ENCODE measurements at places on chromosomes 5 and 9.

GRCh38 chr5:36870399-36871040 lies 6.0 kb upstream of the NIPBL start:
- no peak for DNase-seq

- no peak for DNase-seq
These were observed 120.0 kb upstream of the ACOT12 start for GRCh38 chr5:81513982-81514381.

DNA sequence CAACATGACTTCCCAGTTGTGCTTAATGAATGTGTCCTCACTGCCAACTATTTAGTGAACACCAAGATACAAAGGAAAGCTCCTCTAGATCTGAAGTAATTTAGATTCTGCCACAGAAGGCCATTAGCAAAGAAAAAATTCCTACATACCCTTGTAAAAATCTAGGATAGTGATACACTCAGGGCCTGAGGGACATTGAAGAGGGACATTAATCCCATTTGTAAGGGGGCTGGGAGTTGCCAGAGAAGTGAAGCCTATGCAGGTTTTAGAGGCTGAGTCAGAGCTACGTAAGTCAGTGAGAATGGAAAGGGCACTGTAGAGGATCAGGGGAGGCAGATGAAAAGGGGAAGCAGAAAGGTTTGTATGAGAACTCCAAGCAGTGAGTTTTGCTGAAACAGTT lies 286.9 kb upstream of the TARS1 start:
- DNase-seq: no peak

- no peak for DNase-seq
These were observed 90.6 kb downstream of the ZCCHC7 start for GRCh38 chr9:37210737-37211523.

DNA sequence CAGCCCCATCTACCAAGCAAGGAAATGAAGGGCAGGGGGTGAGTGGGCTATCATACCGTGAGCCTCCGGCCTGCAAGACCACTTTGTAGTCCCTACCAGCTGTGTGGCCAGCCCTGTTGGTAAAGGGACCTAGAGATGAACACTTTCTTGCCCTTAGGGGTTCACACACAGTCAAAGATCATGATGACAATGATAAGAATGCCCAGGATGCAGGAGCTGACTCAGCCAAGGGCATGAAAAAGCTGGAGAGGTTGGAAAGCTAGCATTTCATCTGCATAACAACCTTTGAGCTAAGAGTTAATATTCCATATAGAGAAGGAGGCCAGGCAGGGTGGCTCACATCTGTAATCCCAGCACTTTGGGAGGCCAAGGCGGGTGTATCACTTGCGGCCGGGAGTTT lies 19.2 kb upstream of the FGFR4 start:
- DNase-seq: no peak

DNA sequence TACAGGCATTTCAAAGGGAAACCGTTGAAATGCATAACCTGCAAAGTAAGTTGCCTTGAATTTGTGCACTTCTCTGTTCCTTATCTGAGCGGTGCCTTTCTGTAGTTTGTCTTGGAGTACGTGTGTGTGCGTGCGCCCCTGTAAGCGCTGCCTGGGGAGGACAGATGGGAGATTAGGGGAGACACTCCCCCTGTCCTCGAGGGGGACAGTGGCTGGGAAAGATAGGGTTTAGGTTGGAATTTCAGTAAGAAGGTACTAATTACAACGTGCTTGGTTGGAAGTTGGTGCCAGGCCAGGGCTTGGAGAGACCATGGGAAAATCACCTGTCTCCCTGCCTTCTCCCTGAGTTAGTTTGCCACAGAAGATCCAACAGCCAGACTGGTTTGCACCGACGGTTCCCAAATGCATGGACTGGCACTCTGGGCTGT lies 73.2 kb downstream of the PIK3R1 start:
- no peak for DNase-seq

GRCh38 chr5:77157732-77158532 lies 52.5 kb upstream of the PDE8B start:
- no peak for DNase-seq

DNA sequence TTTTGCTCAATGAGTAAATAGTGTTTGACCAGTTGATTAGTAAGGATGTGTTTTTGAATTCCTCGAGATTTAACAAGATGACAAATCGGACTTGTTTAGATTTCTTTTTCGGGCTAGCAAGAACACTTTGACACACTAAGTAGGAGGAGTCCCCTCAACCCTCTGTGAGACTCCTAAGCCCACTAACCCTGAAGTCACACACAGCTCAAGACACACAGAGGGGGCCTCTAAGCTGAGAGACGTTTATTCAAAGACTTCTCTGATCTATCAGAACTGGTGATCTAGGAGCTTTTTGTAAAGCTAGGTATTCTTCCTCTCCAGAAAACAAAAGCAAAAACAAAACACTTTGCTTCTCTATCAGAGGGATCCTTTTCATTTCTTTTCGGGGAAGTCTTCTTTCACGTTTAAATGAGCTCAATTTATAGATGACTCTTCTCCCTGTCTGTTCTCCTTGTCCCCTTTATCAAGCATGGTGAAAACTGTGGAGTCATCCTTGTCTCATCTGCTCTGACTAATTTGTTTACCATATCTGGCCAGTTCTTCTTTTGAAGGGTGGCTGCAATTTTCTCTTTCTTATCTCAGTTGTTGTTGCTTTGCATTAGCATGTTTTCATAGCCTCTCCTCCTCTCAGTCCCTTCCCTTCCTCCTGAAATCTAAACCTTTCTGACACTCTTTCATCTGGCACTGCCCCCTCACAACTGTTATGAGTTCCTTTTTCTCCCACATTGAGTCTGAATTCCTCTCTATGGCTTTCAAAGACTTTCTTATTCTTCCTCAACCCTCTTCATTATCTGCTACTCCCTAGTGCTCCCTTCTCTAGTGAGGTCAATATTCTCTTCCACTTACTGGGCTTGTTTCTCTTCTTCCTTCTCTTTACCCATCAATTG lies 68.5 kb upstream of the RAI14 start:
- no peak for DNase-seq

GRCh38 chr5:105506692-105507277 lies 1944.2 kb upstream of the NUDT12 start:
- no peak for DNase-seq

GRCh38 chr5:2817031-2817603 lies 65.6 kb upstream of the IRX2 start:
- DNase-seq: no peak

DNA sequence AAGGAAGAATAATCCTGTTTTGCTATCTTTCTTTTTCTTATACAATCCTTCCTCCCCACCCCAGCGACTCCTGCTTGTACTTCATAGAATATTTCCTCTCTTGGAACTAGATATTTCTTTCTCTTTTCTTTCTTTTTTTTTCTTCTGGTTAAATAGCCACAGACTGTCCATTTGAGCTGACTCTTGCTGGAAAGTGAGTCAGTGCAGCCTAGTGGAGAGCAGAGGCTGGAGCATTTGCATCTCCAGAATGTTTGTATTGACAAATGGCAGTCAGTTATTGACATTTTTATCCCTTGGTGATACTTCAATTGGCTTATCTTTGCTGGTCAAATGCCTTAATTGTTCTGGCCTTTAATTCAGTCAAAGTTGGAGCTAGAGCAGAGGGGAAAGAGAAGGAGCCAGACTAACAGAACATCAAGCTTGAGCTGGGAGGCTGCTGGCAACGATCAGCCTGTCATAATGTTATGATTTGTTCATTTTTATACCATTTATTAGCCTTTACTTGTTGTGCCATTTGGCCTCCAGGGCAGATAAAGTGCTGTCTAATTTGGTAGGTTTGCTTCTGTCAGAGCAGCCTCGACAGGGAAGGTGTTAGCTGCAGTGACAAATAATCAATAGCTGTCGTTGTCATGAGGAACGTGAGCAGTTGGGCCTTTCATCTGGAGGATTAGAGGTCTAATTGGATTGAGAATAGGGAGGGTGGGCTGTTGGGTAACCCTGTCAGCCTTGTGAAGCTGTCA lies 69.0 kb downstream of the INVS start:
- no peak for DNase-seq

DNA sequence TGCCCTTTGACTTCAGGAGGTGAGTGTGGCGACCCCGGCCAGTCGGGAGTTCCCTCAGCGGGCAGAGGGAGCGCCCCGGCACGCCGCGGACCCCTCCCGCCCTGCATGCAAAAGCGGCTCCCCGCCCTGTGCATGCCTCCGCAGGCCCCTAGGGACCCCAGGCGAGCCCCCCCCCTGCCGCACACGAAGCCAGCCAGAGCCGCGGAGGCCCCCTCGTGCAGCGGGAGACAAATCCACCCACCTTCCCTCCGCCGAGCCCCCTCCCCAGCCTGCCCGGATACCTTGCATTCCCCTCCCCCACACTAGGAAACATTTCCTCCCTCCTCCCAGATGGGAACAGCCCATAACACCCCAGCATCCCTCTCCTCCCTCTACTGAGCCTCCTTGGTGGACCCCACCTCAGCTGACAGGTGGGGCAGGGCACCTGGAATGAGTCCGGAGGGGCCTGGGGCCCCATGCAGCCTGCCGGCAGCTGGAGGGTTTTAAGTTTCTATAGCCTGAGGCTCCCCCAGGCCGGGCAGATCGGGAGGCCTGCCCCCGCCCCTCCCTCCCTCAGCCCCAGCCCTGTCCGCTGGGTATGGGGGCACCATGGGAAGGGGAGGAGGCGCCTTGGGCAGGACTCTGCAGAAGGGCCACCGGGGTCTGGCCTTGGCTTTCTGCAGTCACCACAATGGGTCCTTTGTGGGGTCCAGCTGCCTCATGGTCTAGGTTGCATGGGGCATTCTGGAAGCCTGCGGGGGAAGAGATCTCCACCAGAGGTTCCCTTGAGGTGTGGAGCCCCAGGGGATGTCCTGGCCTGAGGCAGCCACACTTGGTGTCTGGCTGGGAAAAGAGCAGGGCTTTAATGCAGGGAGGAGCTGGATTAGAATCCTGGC lies 601 bp downstream of the ERGIC1 start:
- peak; percentile 6 for DNase-seq

- no peak for DNase-seq
These were observed 29.1 kb downstream of the DDX46 start for GRCh38 chr5:134787692-134788091.

- DNase-seq: no peak
These were observed 7.5 kb upstream of the SPATA9 start for GRCh38 chr5:95690333-95690732.

DNA sequence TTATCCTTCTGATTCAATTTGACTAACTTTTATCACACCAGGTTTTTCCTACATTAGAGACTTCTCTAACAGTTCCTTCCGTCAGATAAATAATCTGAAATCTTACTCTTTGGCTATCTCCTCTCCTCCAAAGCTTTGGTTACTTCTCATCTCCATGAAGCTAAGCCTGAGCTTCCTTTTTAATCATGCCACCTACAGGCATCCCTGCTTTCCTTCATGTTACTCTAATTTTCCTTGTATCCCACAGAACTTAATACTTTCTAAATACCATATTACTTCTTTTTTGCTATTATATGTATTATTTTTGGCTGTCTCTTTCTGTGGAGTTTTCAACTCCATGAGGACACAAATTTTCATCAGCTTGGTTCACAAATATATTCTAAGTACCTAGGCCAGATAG lies 49.7 kb downstream of the C9 start:
- DNase-seq: no peak

DNA sequence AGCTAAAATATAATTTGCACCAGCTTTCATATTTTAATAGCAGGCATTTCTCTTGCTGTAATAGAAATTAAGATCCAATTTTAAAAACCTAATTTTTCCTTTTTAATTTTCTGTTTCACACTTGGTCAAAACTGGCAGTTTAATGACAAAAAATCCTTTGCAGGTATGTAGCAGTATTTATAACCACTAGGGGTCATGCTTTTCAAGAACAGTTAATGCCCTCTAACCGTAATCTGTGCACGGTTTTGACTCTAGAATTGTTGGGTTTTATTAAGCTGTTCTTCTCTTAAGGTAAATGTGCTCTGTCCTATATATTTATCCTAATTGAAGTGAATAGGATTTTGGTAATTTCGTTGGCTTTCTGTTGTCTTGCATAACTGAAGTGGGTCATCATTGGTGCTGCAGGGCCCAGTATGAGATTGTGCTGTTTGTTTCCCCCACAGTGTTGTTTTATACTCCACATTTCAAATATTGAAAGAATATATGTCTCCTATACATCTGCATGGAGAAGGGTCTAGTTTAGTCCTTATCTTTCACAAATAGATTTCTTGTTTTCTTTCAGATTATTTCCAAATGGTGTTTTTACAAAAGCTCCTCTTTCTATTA lies 107.4 kb downstream of the SCAMP1 start:
- no peak for DNase-seq

DNA sequence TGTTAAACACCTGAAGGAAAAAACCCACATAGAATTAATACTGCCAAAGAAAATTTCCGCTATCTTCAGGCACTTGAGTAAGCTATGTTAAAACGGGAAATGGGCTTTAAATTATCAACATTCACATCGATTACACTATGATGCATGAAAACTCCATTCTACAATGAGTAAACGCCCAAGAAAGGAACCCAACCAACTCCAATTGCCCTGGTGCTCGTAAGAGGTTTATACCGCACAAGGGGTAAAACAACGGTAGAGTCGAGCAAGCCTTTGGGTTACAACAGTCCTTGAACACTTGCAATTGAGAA lies 1.0 kb downstream of the AGTPBP1 start:
- DNase-seq: no peak

GRCh38 chr9:26637101-26637500 lies 255.5 kb downstream of the CAAP1 start:
- DNase-seq: no peak

DNA sequence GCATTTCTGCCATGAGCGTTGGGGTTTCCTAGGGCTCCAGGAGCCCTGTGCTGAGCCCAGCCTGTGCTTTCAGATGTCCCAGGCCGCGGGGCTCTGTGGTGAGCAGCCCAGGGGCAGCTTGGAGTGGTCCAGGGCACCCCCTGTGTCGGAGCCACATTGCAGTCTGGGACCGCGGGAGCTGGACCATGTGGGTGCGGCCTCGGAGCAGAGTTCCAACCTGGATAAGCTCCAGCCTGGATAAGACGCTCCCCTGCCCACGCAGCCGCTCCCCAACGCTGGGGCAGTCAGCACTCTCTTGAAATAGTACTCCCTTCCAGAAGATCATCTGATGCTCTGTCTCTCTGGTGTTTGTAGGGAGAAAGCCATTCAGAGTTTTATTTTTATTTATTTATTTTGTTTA lies 111.1 kb downstream of the WNK2 start:
- no peak for DNase-seq

DNA sequence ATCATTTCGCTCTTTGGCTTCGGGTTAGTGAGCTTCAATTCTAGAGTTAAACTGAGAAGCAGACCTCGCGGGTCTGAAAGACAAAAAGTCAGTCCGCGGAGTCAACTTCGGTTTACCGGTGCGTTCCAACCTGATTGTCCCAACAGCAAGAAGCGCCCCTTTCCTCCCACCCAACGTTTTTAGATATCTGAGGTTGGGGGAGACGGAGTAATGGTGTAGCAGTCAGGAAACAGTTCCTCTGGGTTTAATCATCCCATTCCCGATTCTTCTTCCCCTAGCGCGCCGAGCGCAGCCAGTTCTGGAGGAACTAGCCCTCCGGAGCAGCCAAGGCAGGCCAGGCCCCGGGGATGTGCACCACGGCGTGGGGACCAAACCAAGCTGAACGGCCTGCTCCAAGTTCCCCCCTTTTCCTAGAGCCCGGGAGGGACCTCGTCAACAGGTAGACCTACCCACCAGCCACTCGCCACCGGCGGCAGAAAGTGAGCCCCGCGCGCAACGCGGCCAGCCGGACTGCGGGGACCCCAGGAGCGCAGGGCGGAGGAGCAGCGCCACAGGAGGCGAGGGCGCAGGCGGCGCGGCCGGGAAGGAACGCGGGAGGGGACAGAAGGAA lies 622 bp upstream of the ISL1 start:
- DNase-seq: no peak

All from stimulated activated CD4-positive, alpha-beta T cell treated with anti-CD3 and anti-CD28 coated beads, Interleukin-12 subunit alpha, Interleukin-12 subunit beta, amount 100 ng/mL, for 4 hours (primary cell).